ENCODE measurements at places on chromosomes 6 and 20.

DNA sequence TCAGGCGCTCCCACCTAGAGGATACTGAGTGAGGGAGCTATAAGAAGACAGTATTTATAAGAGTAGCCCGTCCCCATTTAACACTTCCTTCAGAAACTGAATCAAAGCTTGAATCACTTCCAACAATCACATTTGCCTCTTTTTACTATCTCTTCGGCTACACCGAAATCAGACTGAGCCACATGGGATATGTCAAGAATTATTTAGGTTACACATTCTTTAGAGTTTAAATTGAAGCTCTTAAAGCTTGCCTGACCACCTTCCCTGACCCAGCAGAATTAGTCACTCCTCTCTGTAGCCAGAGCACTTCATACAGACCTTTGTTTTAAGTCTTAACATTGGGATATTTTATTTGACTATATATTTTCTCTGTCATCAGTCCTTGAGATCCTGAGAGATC is 163.7 kb downstream of the MAFB start:
- DNase-seq: no peak

GRCh38 chr6:112640891-112641290 is 293.8 kb downstream of the RFPL4B start:
- DNase-seq: no peak

GRCh38 chr6:9192405-9192909 is 757.1 kb upstream of the SLC35B3 start:
- DNase-seq: no peak

DNA sequence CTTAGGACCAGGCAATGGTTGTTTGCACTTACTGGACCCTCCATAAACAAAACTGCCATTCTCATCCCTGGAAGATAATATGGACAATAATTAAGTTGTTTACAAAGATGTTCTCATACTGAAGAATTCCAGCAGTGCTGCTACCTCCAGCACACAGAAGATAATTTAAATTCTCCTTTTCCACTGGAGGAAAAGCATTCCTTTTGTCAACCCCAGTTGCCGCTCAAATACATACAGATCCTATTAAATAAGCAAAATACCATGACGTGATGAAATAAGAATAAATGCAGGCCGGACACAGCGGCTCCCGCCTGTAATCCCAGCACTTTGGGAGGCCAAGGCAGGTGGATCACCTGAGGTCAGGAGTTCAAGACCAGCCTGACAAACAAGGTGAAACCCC is 54.5 kb upstream of the IPCEF1 start:
- no peak for DNase-seq

- DNase-seq: no peak
Measured at GRCh38 chr6:97110149-97110548, 172.9 kb downstream of the MMS22L start.

DNA sequence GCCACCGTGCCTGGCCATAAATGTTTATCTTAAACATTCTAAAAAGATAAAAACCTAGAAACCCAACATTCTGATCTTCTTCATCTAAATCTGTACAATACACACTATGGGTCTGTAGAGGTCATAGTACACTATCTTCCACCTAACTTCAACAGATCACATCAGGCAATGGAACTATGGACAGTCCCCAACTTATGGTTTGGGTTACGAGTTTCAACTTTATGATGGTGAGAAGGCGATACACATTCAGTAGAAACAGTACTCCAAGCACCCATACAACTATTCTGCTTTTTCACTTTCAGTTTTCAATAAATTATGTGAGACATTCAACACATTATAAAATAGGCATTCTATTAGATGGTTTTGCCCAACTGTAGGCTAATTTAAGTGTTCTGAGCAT is 23.1 kb downstream of the FKBP5 start:
- no peak for DNase-seq

DNA sequence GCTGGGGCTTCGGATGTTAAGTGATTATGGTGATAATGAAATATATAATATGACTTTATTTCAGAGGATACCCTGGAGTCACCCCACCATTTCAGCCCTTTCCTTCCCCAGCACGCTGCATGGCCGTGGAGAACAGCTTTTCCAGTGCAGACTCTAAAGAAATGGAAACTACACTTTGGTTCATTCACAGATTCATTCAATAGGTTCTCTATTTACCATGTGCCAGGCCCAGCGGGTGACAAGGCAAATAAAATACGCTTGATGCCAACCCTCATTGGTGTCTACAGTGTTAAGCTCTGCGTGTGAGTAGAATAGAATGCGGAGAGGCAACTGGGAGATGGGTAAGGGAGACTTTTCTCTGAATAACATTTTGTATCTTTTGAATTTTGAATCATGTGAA is 89.7 kb downstream of the TCP11 start:
- DNase-seq: peak; percentile 74

DNA sequence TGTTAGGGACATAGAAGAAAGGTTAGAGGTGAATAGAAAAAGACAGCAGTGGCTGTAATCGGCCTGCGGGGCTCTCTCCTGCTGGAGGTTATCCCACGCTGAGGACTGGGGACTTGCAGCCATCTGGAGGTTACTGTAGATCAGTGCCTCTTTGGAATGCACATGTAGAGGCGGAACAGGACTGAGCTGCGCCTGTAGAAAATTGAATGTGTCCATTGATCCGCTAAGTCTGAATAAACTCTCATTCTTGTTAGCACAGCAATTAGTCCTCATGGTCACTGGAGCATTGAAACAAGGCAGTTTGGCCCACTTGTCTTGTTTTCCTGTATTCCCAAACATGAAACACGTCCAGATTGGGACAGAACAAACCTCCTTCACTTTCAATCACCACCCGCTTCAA is 46.3 kb upstream of the F13A1 start:
- DNase-seq: peak; percentile 7

DNA sequence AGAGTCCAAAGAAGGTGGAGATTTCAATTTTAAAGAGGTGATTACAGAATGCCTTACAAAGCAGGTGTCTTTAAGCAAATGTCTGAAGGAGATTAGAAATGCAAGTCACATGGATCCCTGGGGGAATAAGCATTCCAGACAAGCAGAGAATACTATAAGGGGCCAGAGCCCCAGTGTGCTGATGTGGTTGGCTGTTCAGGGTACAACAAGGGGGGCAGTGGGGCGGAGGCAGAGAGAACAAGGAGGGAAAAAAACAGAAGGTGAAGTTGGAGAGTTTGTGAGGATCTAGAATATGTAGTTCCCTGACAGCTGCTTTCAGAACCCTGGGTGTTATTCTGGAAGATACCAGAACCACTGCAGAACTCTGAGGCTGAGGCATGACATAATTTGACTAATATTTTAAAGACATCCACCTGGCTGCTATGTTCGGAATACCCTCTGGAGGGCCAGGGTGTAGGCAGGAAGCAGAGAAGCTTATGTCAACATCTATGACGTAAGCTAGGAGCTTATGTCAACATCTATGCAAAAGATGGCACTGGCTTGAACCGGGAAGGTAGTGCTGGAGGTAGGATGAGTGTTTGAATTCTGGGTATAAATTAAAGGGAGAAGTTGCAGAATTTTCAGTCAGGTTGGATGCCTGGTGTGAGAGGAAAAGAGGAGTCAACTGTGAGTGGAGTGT is 276.3 kb upstream of the AGPAT4 start:
- peak; percentile 23 for DNase-seq

GRCh38 chr6:40933864-40934263 is 105.2 kb downstream of the UNC5CL start:
- DNase-seq: no peak

DNA sequence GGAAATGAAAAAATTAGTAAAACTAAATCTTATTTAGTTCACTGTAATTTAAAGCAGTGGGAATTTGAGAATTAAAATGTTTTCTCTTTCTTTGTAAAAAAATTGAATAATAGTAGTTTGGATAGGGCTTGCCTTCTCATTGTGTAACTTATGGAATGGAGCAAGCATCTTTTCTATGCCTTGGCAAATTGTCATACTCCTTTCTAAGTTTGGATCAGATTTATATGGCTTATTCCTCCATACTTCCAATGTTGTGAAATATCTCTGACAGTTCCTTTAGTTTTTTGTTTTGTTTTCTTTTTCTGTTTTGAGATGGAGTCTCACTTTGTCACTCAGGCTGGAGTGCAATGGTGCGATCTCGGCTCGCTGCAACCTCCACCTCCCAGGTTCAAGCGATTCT is 176.4 kb downstream of the SAMD5 start:
- DNase-seq: no peak

GRCh38 chr6:84258268-84258667 is 30.8 kb upstream of the CEP162 start:
- no peak for DNase-seq

GRCh38 chr20:11143481-11143880 is 469.7 kb upstream of the JAG1 start:
- no peak for DNase-seq

- no peak for DNase-seq
Measured at GRCh38 chr6:38684237-38684636, 18.7 kb downstream of the GLO1 start.

- DNase-seq: no peak
Measured at GRCh38 chr6:37173493-37174195, 3.7 kb downstream of the PIM1 start.

- no peak for DNase-seq
Measured at GRCh38 chr6:3341467-3341866, 82.7 kb downstream of the PSMG4 start.

GRCh38 chr20:35005463-35005961 is 49.8 kb downstream of the MYH7B start:
- no peak for DNase-seq

- no peak for DNase-seq
Measured at GRCh38 chr6:168264593-168265335, 54.8 kb downstream of the DACT2 start.

DNA sequence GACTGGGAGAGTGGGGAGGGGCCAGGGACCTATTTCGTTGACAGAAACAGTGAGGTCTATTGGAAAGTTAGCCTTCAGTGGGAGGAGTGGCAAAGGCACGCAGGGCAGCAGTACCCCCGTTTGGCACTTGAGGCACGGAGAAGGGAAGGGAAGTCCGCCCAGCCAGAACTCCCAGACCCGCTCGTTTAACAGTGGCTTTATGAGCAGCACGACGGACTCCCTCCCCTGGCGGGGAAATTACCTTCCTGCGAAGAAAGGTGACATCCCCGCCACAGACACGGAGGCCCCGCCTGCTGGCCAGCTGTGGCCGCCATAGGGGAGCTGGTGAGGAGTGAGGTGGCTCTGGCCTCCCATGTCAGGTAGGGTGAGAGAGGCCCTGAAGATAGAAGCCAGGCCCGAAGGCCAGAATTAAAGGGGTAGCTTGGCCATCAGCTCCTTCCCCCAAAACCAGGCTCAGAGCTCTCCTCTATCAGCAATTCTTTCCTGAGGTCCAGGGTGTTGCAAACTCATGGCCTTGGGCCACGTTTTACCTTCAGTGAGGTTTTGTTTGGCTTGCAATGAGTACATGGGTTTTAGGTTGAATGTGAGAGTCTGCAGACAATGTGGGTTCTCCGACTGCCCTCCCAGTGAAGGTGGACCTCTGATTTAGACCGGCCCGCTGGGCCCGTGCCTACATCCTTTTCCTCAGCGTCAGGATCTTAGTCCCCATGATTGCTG is 123.7 kb downstream of the MRPL14 start:
- DNase-seq: no peak
